Stimulated activated CD8-positive, alpha-beta memory T cell treated with anti-CD3 and anti-CD28 coated beads, Interleukin-4, amount 100 ng/mL, for 1 hour (primary cell): ENCODE measurements at places on chromosomes 16 and 17.

GRCh38 chr16:56814537-56815432 is 50.2 kb upstream of the SLC12A3 start:
- DNase-seq = no peak

GRCh38 chr17:72378414-72379390 is 257.9 kb downstream of the SOX9 start:
- no peak for DNase-seq

DNA sequence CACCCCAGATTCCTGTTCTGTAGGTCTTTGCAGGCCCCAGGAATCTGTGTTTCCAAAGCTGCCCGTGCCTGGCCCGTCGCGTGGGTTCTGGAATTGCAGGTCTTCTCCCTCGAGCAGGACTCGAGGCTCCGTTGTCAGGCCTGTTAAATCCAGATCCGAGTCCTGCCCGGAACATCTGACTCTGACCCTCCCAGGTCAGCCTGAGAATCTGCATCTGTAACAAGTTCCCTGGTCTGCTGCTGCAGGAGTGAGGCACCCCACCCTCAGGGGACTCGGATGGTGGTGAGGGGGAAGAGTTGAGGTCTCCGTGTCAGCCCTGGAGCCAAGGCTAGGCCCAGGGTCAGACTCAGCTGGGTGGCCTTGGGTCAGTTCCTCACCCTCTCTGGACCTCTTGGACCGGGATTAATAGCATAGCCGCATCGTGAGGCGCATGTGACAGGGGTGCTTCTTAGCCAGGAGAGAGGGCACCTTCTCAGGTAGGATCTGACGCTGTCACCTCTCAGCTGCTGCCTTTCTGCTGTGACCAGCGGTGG is 8.8 kb downstream of the SPIRE2 start:
- DNase-seq = no peak

DNA sequence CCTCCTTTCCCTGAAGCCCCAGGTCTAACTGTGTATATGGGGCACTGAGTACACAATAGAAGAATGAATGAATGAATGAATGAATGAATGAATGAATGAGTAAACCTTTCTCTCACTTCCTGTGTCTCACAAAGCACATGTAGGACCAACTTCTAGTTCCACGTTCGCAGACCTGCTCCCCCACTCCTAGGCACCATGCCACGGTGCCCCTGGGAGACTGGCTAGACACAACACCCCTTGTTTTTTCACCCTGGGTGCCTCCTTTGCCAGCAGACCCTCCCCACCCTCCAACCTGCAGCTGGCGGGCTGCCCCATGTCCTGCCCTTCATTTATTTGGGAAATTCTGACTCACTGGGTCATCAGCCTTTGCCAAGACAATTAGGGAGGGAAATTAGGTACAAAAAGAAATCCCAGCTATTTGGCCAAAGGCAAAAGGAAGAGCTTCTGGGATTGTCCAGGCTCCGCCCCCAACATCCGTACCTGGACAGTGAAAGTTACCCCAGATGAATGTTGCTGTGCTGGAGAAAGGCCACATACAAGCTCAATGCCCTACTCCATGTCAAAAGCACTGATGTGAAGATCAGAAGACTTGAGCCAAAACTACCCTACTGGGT is 7.7 kb downstream of the CES1 start:
- DNase-seq = no peak

GRCh38 chr17:63543822-63544420 is 6.4 kb upstream of the DCAF7 start:
- DNase-seq = no peak

DNA sequence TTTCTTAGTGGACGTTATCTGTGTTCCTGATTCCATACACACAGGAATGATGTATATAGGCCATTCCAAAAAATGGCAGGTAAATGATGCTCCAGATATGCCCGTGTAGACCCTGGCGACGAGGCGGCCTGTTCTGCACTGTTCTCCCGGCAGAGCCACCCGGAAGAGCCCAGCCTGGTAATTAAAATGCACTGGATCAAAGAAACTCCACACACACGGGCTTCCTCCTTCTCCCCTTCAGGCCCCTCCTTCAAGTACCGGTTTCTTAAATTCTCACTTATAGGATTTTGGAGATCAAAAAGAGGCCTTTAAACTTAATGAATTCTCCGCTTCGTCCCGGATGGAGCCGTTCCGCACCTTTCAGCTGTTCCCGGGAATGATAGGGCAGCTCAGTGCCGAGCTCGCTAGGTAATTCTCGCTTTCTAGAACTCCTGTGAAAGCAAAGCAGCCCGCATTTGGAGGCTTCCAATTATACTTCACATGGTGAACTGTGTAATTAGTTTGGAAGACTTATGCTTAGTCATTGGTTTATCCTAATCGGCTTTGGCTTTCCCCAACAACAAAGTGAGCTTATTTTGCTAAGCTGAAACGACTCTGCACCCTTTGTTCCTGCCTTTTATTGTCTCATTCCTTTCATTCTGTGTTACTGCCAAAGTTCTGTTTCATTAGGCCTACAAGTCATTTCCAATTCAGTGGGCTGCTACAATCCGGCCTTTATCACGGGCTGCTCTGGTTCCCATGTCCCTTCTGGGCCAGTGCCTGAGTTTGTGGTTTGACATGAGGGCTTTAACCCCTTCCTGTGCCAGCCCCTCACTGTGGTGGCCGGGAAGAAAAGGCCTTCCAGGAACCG is 150.0 kb downstream of the MSI2 start:
- DNase-seq = no peak

DNA sequence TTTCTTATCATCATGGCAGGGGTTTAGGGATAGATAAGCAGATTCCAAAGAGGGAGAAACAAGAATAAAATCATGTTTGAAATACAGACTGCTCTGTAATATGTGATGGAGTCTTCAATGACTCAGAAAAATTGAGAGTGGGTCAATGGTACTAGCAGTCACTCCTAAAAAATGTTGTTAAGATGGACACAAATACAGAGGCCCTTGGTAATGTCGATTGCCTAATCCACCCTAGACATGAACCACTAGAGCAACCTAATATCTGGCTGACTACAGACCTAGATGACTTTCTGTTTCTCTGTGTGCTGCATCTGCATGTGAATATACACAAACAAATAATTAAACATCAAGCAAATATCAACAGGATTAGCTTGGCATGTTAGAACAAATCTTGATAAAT is 135.8 kb downstream of the CDH8 start:
- DNase-seq = no peak

DNA sequence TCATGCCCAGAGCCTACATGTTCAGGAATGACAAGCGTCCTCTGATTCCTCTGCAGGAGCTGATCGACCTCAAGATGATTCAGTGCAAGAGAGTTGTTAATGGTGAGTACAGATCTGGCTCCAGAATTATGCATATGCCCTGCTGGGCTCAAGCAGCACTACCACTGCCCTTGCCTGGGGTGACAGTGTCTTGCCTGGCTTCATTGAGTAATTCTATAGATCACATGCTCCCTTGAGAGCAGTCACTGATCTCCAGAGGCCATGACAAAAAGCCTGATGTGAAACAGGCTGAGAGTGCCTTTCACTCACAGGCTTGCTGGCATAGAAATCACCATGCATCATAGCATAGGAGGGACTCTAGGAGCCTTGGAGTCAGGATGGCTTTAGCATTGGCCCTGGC is 26.4 kb downstream of the DUS2 start:
- no peak for DNase-seq

- no peak for DNase-seq
These were observed 6.4 kb downstream of the PFAS start for GRCh38 chr17:8255499-8255898.

DNA sequence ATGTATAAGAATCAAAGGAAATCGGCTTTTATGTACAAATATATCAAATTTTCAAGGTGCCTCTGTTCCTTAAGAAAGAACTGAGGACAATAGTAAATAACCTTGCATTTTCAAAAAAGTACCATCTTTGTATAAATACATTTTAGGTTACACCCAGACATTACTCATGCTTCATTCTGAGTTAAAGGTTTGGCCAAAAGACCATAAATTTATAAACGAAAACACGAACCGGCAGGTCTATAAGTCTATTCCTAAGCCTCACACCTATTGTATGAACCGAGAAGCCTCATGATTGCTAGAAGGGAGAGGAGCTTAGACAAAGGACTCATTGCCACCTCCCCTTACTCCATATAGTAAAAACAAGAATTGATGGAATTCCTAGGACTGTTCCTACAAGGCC is 94.6 kb upstream of the PSMD7 start:
- DNase-seq = no peak
